IMR-90 (cell line): ENCODE measurements at places on chromosomes 2 and 18.
A peak's percentile ranks its signal among the peaks of the same experiment; 100 is the strongest.

GRCh38 chr2:119713819-119714490 is 35.0 kb downstream of the TMEM177 start:
- DNase-seq = no peak

DNA sequence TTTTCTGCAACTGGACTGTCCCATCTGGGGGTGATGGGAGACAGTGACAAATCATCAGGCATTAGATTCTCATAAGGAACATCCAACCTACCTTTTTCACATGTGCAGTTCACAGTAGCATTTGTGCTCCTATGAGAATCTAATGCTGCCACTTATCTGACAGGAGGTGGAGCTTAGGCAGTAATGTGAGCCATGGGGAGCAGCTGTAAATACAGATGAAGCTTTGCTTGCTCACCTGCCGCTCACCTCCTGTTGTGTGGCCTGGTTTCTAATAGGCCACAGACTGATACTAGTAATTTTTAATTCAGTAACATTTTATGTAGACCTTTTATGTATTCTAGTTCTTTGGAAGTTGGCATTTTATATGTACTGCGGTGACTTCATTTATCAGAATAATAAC is 180.1 kb upstream of the SPOPL start:
- no peak for DNase-seq

GRCh38 chr2:240702640-240703011 is 11.0 kb downstream of the AQP12A start:
- DNase-seq = no peak

DNA sequence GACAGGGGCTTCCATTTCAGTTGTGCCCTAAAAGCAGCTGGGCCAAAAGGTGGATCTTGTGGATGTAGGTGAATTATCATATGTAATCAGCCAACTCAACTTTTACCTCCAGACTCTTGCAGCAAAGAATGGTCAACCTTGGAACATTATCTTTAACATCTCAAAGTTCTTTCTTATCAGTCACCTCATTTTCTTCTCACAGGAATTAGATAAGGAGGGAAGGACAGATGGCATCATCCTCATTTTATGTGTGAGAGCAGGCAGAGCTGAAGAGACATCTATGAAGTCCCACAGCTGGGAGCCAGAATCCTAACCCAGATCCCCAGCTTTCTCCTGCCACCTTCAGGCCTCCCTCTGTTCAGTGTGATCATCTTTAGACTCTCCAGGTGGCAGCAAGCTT is 182.1 kb downstream of the MGAT5 start:
- DNase-seq = no peak

DNA sequence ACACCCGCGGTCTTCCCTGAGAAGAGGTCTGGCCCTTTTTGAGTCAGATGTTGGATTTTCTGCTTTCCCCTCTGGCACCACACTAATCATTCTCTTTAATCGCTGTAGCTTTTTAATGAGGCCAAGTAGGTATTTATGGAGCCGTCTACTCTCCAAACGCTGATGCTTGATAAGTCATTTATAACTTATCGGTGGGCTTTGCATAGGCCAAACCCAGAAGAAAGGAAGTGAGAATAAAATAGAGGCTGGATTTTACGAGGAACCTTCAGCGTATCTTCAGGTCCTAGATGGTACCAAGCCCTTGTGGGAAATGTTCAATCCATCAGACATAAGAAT is 142.5 kb upstream of the CTAGE1 start:
- no peak for DNase-seq

- no peak for DNase-seq
Observed at GRCh38 chr2:217398101-217398500, 538.2 kb upstream of the TNP1 start.

DNA sequence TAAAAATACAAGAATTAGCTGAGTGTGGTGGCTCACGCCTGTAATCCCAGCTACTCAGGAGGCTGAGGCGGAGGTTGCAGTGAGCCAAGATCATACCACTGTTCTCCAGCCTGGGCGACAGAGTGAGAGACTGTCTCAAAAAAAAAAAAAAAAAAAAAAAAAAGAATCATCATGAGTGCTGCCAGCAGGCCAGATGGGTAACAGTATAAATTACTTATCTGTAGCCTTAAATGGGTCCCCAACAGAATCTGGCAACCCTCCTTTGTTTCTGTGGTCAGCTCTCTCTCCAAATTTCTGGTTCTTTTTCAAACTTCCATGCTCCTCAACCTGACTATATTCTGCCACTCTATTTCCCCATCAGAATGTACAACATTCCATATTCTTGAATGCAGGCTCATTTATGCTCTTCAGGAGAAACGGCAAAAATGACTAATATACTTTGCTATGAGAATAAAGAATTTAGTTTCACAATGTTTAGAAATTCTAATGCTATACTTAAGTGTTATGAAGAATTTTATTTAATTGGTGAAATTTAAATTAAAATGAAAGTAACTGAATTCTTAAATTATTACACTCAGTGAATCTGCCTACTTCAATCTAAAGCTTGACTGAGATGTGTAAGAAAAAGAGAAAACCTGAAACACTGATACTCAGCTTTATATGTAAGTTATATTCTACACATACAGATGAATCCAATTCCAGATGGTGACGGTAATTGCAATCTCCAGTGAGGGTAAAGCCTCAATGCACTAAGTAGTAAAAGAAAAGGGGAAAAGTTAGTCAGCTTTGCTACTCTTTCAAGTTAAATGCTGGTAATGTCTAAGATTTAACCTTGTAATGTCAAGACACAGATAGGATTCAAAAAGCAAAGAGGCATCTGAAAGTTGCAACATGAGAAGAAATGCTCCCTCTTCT is 24.8 kb downstream of the LPIN2 start:
- DNase-seq = peak; percentile 82

GRCh38 chr2:63698786-63699548 is 110.2 kb downstream of the MDH1 start:
- peak; percentile 79 for DNase-seq

GRCh38 chr18:80168982-80169381 is 59.9 kb downstream of the ADNP2 start:
- DNase-seq = no peak

DNA sequence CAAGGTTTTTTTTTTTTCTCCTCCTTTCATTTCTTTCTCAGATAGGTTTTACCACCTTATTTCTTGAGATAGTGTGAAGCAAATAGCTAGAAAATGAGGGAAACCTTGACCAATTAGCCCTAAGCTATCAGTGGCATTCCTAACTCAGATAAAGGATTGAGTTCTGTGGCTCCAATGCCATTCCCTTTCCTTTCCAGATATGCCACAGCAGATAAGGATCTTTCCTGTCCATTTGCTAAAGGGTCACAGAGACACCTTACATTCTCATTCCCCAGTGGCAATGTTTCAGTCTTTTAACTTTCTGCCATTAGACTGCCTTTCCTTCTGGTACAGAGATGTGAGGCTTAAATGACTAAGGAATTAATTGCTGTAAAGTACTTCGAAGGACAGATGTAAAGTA is 81.7 kb downstream of the MGAT5 start:
- DNase-seq = no peak

DNA sequence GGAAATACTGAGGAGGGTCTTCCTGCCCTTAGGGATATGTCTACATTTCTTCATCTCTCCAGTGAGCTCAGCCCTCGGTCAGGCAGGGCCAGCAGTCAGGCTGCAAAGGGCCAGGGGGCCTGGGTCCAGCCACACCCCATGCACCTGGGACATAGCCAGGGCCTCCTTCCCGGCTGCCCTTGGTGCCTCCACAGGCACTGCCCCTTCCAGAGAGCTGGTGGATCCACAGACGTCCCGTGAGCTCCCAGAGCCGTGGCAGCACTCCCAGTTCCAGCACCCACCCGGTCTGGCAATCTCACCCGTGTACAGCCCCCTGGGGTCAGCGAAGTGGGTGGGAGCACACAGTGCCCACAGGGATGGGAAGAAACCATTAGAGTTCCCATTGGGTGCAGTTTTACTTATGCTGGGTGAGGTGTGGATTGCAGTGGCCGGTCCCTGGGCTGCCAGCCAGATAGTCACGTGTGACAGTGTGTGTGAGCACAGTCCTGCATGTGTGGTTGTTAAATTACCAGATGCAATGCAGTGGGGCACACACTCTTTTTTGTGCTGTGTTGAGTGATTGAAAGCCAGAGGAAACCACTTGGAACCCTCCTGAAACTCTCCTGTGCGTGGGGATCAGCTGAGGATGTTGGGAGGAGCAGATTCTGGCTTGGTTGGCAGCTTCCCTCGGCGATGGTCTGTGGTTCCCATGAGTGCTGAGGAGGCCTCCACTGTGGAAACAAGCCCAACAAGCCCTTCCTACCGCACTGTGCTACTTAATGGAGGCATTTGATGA is 131.0 kb downstream of the SNTG2 start:
- DNase-seq = peak; percentile 28

GRCh38 chr2:129480790-129481189 is 498.7 kb upstream of the RAB6C start:
- DNase-seq = no peak

DNA sequence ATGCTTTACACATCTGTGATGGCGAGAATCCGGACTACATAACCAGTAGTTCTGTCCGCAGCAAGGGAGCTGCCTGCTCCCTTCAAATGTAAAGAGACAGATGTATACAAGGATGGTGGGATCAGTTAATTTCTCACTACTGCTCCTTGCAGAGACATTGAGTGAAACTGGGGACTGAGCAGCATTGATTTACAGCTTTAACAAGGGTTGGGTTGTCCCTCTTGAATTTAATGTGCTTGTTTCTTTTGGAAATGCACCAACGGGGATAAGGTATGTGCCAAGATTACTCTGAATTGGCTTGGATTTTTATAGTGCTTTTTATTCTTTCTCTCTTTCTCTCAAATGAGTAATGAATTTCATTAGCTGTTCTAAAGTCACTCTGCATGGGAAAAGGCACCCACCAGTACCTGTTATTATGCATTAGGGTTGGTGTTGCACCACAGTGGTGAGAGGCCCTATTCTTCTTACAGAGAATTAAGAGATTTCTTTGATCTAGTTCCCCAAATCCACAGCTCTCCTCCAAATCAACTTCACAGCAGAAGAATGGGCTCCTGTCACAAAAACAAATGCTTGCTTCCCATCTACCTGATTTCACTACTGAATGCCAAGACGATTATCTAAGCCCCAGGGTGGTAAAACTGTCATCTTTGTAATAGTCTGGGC is 107.6 kb downstream of the DOCK10 start:
- no peak for DNase-seq

DNA sequence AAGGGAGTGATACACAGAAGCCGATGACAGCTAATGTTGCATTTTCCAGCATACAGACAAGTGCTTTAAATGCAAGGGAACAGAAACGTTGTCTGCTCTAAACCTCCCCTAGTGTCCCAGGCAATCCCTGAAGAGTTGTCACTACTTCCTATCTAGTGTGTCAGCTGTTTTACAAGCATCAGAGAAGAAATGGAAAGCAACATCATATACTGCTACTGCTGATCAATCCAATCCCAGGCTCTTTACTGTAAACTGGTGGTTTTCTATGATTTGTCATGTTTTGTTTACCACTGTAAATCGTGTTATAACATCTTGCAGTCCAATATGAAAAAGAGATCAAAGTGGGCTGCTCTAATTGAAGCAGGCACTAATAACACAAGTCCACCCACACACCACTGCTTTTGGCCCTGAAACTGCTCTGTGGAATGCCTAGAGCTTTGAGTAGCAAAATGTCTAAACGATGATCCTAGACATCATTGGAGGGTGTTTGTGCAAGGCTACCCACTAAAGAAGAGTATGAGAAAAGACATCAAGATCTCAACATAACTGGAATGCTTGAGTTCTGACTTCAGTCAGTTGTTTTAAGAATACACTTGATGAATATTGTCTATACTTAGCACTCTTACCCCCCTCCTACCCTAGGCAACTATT is 18.1 kb upstream of the ROCK1 start:
- DNase-seq = peak; percentile 83

DNA sequence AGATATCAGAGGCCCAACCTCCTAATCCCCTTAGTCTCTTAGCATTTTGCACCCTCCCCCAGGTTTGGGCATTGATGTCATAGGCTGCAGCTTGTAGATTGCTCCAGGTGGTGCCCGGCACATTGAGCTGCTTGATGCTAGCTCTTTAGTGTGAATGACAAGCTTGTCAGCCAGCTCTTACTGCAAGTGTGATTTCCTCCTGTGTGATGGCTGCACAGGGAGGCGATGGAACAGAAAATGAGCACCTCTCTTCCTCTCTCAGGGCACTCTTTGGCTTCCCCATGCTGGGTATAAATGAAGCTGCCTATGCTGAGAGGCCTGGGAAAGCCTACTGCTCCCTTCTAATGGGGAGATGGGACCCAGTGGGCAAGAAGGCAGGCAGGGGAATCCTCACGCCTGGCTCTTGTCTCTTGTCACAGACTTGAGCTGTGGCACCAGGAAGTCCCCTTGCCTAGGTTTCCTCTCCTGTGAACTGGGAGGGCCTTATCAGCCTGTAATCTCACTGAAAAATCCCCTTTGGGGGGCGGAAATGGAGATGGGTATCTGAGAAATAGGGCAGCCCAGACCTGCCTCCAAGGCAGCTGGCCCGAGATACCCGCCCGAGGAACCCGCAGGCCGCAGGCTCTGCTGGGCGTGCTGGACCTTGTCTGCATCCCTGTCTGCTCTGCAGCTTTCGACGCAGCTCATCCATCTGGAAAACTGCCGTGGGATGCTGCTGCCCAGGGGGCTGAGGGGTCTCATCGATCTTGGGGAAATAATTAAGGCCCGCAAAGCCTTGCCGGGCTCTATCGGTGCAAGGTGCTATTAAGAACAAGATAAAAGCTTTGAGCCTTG is 163.5 kb upstream of the CXCR4 start:
- no peak for DNase-seq
